ENCODE measurements at places on chromosomes 3 and 15. TPM values are rescaled to one million over a fixed set of nuclear protein-coding genes. Genes with fewer than 3 reads are reported as not detected.

DNA sequence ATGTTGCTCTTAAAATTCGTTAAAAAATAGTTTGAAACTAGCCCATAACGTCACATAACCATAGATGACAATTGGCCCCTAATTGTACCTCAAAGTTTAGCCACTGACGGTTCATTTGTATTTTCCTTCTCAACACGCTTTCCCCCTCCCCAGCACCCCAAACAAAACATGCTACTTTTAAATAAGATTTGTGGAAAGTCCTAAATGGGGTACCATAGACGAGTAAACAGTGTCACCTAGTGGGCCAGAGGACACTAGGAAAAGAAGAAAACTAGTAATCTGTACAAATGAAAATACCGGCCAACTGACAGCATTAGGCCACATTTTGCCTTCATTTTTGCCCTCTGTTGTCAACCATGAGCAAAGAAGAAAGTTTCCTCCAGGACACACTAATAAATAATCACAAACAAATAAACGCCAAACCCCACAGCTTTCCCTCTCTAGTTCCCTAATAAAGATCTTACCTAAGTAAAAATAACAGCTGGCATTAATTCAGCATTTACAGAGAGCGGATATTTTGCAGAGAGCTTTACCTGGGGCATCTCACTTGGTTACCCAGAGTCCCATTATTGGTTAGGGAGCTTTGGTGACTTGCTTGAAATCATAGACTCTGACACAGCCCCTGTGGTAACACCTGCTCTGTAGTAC is 175.1 kb upstream of the ATP11B start:
- no peak for DNase-seq
- no peaks in the 10 kb centered on the region for H3K4me1 ChIP-seq
- H3K4me3 ChIP-seq: no peak overlapping the region
- no peaks in the 10 kb centered on the region for H3K36me3 ChIP-seq
- H3K27ac ChIP-seq: no peak overlapping the region

SH2D7 gene
- polyA plus RNA-seq: not detected

DNA sequence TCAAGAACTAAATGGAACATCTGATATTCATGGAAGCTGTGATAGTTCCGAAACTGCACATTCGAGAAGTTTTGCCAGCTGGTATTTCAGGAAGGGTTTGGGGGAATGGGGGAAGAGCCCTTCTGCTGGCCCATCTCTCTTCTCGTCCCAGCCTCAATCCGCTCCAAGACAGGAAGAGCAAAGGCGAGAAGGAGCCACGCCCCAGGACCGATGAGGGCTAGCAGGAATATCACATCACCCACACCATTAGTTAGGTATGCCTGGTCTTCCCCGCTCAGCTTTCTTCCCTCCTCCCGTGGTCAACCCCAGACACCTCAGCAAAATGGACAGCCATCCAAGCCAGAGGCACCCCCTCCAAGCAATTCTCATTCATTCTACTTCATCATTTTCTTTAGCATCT is 14.9 kb upstream of the PCSK6 start:
- no peak overlapping the region for H3K4me3 ChIP-seq
- H3K4me1 ChIP-seq: peaks cover 8% of the 10 kb centered on the region
- no peaks in the 10 kb centered on the region for H3K36me3 ChIP-seq
- DNase-seq: no peak
- H3K27ac ChIP-seq: no peak overlapping the region

DNA sequence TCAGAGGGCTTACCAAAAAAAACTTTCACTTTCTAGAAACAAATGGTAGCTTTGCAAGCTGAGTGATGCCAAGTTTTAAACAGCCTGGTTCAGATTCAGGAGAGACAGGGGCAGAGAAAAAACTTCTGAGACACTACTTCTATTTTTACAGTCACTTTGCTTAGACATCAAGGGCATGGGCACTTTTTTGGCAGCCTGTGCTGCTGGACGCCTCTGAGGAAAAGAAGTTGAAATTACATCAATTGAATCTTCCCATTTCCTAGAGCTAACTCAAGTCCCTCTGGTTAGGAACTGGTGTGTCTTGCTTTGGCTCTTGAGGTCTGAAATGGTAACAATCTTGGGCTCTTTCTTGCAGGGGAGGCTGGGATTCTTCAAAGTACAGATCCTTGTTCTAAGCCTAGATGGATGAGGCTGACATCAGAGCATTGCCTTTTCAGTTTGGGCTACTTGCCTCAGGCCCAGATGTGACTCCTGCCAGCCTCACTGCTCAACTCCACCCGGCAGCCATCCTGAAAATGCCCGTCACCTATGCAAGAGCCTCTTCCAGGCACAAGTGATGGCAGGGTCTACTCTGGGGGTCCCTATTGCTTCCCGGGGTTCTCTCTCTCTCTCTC is 357.5 kb downstream of the FOXP1 start:
- no peak overlapping the region for H3K27ac ChIP-seq
- no peak for DNase-seq
- peaks cover 7% of the 10 kb centered on the region for H3K27me3 ChIP-seq

DNA sequence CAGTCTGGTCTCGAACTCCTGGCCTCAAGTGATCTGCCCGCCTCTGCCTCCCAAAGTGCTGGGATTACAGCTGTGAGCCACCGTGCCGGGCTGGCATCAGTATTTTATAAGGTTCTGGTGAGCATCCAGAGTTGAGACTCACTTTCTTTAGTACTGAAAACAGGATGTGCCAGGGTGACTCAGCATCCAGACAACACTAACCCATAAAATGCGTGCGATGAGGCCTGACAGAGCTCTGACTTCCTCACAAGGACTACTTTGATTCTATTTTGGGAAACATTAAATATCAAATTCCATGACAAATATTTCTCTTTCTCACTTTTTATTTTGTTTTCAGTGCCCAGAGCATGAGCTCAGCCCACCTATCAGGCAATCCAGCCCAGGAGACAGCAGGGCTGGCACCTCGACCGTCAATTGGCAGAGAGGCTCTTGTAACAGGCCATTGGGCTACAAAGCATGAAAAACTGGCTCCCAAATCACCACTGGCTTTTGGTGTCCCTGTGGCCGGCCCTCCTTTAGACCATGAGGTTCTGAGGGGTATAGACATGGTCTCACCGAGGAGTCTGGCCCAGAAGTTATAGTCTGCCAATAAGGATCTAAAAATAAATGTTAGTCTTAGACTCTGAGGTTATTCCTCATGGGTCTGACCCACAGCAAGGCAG is 75.0 kb downstream of the FEM1B start:
- H3K4me1 ChIP-seq: no peaks in the 10 kb centered on the region
- no peak overlapping the region for H3K27ac ChIP-seq
- no peaks in the 10 kb centered on the region for H3K27me3 ChIP-seq

GRCh38 chr3:13031621-13032020 is 41.6 kb downstream of the IQSEC1 start:
- H3K36me3 ChIP-seq: no peaks in the 10 kb centered on the region
- no peaks in the 10 kb centered on the region for H3K27me3 ChIP-seq
- no peak for DNase-seq

- H3K36me3 ChIP-seq: no peaks in the 10 kb centered on the region
- no peaks in the 10 kb centered on the region for H3K27me3 ChIP-seq
- no peak for DNase-seq
- no peak overlapping the region for H3K4me3 ChIP-seq
- H3K4me1 ChIP-seq: no peaks in the 10 kb centered on the region
Measured at GRCh38 chr3:192943393-192943792, 25.7 kb upstream of the MB21D2 start.

LINGO1 gene
- 0.14 TPM for polyA plus RNA-seq

- no peak for DNase-seq
- no peaks in the 10 kb centered on the region for H3K4me1 ChIP-seq
- no peak overlapping the region for H3K27ac ChIP-seq
- H3K4me3 ChIP-seq: no peak overlapping the region
- H3K27me3 ChIP-seq: no peaks in the 10 kb centered on the region
Measured at GRCh38 chr3:195114786-195115599, 156.0 kb downstream of the XXYLT1 start.

GOLGA8G gene
- not detected for polyA plus RNA-seq

GRCh38 chr3:170277833-170278580 is 55.8 kb downstream of the PRKCI start:
- H3K4me3 ChIP-seq: no peak overlapping the region
- no peaks in the 10 kb centered on the region for H3K4me1 ChIP-seq
- no peak for DNase-seq
- H3K27me3 ChIP-seq: no peaks in the 10 kb centered on the region
- no peaks in the 10 kb centered on the region for H3K36me3 ChIP-seq

ZNF385D gene
- polyA plus RNA-seq: not detected

LRRC31 gene
- polyA plus RNA-seq: not detected
